ENCODE measurements at places on chromosomes 13 and 19.

DNA sequence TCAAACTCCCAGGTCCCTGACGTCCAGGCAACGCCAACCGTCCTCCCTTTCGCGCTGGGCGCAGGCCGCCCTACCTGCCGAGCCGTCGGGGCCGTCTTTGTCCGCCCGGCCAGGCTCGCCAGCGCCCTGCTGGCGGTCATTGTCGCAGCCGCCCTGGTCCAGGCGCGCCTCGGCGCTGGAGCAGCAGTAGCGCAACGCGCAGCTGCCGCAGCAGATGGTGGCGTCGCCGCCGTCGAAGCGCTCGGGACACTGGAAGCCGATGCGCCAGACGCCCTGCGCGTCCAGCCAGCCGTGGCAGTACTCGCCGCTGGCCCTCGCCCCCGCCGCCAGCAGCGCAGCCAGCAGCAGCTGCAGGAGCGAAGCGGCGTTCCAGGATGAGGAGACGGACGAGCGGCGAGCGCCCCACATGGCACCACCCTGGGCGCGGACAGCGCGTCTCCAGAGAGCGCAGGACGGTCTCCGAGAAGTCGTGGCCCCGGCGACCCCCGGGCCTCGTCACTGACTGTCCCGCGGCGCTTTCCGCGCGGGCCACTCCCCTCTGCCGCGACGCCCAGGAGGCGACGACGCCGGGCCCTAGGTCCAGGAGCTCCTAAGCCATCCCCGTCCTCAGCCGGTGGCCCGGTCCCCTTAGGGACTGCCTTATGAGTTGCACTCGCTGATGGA is 1.1 kb downstream of the SHISA2 start:
- no peak for DNase-seq

DNA sequence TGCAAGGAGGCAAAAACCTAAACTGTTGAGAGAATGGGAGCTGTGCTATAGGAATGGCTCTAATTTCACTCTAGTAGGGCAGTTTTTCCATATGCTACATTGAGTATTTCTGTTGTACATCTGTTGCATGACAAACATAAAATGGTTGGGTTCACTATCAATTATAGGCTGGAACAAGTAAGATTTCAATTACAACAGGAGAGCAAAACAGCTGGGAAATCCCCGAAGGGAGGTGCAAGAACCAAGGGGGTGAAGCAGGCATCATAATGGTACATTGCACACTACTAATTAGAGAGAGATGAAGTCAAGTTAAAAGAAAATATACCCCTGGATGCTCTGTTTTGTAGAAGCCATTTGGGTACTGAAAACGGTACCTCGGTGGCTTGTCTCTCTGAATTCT is 389.5 kb downstream of the PCDH9 start:
- DNase-seq = no peak

DNA sequence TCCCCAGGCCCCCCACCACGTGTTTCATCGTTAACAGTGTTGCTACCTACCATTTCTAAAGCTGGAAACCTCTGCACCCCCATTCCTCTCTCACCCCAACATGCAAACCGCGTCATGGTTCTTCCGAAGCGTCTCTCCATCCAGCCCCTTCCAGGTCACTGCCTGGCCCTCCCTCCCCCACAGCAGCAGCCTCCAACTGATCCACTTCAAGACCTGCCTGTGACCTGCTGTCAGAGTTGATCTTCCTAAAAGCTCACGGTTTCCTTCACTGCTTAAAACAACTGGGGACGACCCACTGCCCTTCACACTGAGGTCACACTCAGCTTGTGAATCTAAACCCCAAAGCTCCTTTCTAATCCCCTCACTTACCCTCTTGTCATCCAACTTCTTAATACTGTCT is 47.7 kb downstream of the STK24 start:
- no peak for DNase-seq

DNA sequence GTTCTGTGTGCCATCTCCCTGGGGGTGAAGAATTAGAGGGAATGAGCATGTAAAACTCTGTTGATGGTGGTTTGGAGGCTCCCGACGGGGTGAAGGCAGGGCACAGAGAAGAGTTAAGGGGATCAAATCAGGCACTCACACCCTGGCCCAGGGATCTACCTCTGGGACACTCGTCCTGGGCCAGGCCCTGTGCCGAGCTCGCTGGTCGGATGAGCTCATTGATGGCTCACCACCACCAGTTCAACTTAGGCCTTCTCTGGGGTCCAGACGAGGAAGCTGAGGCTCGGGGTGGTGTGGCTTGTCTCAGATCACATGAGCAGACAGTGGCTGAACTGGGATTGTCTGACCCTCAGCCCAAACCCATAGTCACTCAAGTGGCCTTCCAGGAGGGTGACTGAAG is 1.6 kb downstream of the NACC1 start:
- DNase-seq = no peak

DNA sequence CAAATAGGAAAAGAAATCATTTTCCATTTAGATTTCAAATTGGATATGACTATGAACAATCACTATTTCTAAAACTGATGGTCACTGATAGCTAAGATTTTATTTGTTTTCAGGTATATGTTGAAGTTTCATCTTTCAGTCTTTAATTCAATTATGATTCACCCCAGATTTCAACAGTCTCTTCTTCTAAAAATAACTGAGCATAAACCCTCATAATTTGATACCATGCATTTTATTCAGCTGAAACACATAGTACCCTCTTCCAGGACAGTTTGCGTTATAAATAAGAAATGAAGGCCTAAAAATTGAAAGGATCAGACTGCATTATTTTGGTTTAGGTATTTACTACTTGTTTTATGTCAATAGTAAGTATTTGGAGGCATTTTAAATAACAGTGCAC is 428.5 kb upstream of the NBEA start:
- no peak for DNase-seq

DNA sequence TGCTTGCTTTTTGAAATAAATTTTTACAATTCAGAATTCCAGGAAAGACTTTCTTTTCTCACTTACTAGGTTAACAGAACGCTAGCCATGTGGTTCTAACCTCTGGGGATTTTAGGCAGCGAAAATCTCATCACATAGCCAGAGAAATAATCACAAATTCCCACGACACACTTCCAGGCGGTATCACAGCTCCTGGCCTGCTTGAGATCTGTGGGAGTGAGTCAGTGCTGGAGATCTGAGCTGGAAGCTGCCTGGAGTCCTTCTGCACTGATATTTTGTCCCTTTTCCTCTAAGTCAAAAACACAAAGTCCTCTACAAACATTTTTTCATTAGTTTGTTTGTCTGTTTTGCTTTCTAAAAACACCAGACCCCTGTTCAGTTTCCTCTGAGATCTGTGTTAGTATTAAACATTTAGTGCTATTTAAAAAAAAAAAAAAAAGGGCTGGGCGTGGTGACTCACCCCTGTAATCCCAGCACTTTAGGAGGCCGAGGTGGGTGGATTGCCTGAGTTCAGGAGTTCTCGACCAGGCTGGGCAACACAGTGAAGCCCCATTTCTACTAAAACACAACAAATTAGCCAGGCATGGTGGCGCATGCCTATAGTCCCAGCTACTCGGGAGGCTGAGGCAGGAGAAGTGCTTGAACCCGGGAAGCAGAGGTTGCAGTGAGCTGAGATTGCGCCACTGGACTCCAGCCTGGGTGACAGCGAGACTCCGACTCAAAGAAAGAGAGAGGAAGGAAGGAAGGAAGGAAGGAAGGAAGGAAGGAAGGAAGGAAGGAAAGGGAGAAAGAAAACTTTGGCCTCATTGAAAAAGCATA is 12.2 kb upstream of the UBE2L5 start:
- DNase-seq = no peak

DNA sequence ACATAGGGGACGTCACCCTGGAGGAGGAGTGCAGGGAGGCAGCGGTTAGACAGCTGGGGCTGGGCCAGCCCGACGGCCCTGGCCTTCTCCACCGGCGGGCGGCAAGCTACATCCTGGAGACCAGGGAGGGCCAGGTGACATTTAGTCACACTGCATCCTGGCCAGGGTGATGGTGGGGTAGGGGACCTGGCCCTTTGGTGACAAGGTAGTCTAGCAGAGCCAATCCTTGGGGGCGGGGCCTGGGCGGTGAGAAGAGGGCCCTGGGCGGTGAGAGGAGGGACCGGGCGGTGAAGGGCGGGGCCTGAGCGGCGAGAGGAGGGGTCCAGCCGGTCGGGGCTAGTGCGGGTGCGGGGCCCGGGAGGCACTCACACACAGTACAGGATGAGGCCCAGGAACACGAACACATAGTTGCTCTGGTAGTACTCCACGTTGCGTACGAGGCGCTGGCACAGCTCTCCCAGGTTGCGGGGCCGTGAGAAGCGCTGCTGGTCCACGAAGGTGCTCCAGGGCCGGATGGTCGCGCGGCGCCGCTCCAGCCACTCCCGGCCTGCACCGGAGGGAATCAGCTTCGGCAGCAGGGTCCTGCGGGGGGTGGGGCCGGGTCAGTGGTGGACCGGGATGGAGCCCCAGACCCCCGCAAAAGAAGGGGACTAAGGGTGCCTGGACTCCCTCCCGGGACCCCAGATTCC is 610 bp downstream of the RABAC1 start:
- peak; percentile 49 for DNase-seq

DNA sequence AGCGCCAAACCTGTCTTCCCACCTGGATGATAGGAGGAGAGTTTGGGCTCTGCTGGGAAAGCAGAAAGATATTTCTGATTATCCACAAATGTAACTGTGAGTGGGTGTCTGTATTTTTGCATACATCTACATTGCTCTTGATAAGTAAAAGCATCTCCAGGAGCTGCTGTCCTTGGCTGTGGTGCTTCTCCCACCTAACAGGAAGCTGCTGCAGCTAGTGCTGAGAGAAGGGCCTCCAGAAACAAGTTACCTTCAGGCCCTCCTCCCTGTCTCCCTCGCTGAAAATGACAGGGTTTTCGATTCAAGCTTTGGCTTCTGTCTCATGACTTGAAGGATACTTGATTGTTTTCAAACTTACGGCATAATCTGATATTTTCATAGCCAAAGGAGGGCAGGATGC is 90.1 kb downstream of the FOXO1 start:
- no peak for DNase-seq

GRCh38 chr19:44984005-44984404 is 17.3 kb upstream of the RELB start:
- DNase-seq = no peak

DNA sequence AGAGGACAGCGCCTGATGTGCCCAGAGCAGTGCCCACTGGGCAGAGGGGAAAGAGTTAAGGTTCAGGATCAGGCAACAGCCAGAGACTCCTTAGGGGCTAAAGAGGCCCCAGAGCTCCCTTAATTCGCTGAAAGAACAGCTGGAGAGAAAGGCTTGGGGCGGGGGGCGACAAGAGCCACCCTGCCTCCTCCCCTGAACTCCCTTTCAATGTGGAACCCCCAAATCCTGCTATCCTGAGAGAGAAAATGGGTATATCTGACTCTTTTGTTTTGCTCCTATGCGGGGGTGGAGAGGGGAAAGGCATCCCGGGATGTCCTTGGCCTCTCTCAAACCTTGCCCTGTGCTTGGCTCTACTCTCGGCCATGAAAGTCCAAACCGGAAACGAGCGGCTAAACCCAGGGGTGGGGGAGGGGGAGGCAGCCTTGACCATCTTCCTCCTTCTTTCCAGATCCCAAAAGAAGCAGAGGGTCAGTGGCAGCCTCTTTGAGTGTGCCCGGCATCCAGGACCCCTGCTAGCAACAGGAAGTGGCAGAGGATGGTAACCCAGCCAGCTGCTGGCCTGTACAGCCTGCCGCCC is 4.7 kb downstream of the PRKACA start:
- DNase-seq = no peak

- peak; percentile 51 for DNase-seq
Observed at GRCh38 chr19:14118165-14119051, 846 bp upstream of the PRKACA start.

GRCh38 chr19:32407004-32407992 is 1.7 kb downstream of the DPY19L3 start:
- no peak for DNase-seq

- DNase-seq = peak; percentile 25
Observed at GRCh38 chr13:73368608-73369007, 309.8 kb downstream of the KLF5 start.

- no peak for DNase-seq
Observed at GRCh38 chr19:45768655-45768983, 433 bp downstream of the SIX5 start.

DNA sequence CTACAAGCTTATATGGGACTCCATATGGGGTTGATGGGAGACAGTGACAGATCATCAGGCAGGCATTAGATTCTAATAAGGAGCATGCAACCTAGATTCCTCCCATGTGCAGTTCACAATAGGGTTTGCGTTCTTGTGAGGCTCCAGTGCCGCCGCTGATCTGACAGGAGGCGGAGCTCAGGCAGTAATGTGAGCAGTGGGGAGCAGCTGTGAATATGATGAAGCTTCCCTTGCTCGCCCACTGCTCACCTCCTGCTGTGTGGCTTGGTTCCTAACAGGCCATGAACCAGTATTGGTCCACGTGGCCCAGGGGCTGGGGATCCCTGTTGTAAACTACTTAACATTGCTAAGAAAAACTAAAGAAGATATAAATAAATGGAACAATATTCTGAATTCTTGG is 378.4 kb downstream of the KCNRG start:
- DNase-seq = no peak

- DNase-seq = no peak
Observed at GRCh38 chr13:47081246-47081645, 184.4 kb upstream of the HTR2A start.

DNA sequence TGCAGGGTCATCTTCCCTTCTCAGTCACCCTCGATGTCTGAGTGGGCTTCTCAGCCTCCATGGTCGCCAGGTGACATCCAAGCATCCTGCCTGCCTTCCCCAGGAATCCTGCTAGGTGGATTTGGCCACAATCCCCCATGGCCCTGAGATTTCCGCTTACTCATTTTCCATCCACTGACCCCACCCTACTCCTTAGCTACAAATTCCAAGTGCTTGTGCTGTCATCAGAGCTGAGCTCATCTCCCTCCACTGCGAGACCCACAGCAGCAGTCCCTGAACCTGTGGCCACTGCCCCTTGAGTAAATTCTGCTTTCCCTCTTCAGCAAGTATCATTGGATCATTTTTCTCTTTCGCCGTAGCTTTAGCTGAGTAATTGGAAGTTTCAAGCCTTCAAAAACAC is 90.5 kb upstream of the ANKRD10 start:
- no peak for DNase-seq

DNA sequence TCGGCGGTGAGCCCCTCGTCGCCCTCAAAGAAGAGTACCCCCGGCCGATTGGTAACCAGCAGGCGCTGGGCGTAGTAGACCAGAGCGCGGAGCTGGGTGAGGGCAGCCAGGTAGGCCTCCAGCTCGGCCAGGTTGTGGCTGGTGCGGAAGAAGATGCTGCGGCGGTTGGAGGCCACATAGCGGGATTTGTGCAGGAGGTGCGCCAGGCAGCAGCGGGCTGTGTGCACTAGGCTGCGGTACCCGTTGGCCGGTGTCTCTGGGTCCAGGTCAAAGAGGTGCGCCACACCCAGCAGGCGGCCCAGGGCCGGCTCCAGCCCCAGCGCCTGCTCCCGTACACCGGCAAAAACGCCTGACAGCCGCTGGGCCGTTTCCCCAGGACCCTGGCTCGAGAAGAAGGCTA is 16.8 kb downstream of the LIPE start:
- no peak for DNase-seq

DNA sequence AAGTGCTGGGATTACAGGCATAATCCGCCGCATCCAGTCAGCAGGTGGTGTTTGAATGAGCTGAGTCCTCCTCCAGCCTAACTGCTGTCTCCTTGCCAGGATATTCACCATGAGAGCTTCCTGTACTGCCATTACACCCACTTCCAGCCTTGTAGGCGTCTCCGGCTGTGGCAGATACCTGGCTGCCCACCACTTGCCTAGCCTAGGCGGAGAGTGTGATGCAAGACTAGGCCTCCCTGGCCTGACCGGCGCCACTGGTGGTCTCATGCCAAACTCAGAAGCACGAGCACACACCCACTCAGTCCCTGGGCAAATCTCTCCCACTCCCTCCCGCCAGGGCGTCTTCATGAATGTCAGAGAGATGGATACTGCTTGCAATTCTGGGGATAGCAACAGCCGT is 16.6 kb downstream of the IL12RB1 start:
- DNase-seq = no peak

GRCh38 chr19:6988257-6988656 is 33.0 kb downstream of the MBD3L2B start:
- no peak for DNase-seq

Data from skin of body (tissue), 3 donors.